ENCODE measurements at places on chromosomes 13 and 19.

DNA sequence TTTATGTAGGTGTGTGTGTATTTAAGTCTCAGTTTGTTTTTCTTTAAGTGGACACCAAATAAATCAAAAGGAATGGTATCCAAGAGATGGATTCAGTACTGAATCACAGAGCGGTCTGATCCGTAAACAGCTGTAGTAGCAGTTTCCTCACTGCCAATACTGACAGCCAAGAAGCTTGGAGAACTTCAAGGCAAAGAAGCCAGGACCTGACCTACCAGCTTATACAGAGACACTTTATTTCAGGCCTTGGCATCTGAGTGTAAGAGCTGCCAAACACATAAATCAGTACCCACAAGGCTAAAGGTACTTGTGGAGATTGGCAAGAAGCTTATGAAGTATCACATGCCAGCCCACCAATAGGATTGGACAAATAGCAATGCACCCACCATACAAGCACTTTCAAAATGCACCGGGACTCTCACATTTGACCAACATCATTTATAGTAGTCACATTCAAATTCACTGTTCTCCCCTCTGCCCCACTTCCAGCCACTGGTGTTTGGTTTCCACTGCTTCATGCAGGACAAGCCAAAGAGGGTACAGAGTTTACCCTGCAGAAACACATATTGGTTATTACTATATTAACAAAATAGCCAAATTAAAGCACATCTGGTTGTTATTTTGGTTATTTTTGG lies 357.9 kb downstream of the KLF12 start:
- no peak for DNase-seq

DNA sequence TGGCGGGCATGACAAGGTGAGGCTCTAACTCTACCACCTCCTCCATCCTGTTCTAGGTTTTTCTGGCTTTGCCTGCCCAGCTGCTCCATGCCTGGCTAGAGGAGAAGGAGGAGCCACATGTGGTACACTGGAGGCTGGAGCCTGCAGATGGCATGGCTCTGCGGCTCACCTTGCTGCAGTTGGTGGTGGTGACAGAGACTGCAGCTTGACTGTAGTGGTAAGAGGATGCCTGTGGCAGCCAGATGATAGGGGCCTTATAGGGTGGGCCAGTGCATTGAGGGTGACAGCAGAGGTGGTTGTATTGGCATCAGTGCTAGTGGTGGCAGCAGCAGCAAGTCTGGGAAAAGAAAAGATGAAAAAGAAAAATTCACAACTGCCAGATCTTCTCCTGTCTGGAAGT lies 146.2 kb downstream of the TNFRSF19 start:
- DNase-seq = no peak

DNA sequence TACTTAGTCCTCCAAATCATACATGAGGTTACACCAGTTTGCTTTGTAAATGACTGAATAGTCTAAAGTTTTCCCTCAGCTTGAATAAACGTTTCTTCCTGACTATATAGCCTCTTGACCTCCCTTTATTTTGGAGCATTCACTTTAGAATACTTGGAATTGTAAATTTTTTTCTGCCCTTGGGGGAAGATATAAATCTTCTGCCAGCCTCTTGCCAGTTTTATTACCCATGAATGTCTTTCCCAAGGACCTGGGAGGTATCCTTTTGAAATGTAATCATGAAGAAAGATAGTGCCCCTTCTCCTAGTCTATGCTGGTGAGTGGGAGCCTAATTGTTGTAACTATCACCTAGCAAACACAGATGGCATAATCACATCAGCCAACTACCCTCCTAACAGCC lies 2033.9 kb upstream of the PCDH20 start:
- no peak for DNase-seq

- DNase-seq = no peak
These were observed 18.1 kb downstream of the PHLDB3 start for GRCh38 chr19:43486412-43486811.

DNA sequence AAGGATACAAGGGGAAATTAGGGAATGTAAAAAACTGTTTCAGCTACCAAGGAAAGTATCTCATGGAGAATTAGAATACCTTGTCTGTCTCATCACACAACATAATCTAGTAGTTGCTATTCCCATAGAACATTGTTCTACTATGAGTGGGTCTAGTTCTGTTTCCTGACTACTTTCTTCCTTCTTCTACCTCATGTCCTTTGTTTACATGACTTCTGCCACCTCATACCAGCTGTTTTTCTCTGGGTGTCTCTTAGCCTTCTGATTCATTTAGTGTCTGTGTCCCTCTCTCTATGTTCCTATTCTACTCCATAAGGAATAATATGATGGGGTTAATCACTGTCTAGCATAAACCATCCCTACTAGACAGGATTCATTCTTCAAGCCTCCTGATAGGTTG lies 887.3 kb downstream of the DIAPH3 start:
- DNase-seq = no peak

GRCh38 chr13:50187352-50188029 lies 172.2 kb downstream of the KCNRG start:
- no peak for DNase-seq

- DNase-seq = peak; percentile 84
These were observed 4.4 kb upstream of the PROZ start for GRCh38 chr13:113153810-113154748.

GRCh38 chr13:44439452-44440024 lies 65.9 kb downstream of the SERP2 start:
- DNase-seq = no peak

GRCh38 chr13:32883474-32883873 lies 132.7 kb upstream of the KL start:
- no peak for DNase-seq

GRCh38 chr19:41264581-41265394 lies 616 bp downstream of the HNRNPUL1 start:
- DNase-seq = peak; percentile 60

DNA sequence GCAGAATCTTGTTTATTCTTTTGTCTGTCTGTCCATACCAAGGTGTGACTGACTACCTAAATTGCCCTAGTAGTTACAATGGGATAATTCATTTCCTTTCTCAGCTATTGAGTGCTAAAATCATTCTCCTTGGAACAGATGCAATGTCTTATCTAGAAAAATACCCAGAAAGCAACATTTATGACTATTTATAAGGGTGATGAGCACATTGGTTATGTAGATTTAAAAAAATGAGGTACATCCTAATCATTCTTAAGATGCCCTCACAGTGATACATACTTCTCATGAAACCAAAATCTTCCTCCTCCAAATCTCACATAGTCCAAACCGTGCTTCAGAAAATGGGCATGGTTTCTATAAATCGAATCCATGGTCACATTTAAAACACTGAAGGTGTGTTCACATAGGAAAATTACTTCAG lies 11.6 kb upstream of the UBE2L5 start:
- DNase-seq = no peak

- DNase-seq = peak; percentile 69
These were observed 2.2 kb upstream of the PLEKHG2 start for GRCh38 chr19:39410017-39410830.

DNA sequence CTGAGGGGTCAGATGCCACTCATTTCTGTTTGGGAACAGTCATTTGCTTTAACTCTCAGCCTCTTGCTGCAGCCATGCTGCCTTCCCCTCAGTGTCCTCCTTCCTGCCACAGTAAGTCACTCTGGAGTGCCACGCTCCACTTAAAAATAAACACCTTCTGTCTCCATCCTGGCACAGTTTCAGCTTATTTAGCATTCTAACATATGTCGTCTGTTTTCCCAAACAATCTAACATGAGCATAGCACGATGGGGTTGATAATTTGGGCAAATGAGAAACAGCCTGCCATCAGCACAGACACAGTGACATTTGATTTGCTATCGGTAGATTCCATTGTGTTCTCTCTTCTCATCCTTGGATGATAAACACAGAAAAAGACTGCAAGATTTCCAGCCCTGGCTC lies 768.6 kb downstream of the UQCRFS1 start:
- no peak for DNase-seq

DNA sequence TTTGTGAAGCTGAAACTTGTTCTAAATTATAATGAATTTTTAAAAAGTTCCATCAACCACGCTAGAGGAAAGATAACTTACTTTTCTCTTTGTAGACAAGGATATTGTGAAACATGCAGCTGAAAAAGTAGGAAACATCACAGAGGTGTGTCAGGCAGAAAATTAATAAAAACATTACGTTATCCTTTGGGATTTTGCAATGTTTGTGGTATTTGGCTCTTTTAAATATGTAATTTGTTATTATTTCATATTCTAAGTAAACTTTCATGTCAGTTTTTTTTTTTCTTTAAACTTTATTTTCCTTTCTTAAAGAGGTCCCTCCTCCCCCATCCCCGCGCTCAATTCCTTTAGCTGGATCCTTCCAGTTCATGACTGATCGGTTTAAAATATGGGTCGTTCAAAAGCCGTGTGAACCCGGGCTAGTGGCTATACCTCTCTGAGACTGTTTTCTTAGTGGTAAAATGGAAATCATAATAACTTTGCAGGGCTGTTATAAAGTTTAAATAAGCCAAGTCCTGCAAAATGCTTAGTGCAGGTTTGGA lies 740 bp upstream of the CCDC61 start:
- no peak for DNase-seq

DNA sequence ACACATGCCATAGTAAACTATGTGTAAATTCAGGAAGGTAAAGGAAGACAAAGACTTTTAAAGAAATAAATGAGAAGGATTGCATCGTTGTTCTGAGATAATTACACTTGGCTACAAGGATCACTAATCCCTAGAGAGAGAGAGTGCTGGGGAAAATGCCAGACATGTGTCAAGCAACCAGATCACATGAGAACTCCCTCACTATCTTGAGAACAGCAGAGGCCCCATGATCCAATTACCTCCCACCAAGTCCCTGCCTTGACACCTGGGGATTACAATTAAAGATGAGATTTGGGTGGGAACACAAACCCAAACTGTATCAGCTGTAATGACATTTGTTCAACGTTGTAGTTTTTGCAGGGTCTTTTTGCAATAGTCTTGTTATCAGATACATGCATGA lies 1600.9 kb upstream of the MIR17HG start:
- DNase-seq = no peak

DNA sequence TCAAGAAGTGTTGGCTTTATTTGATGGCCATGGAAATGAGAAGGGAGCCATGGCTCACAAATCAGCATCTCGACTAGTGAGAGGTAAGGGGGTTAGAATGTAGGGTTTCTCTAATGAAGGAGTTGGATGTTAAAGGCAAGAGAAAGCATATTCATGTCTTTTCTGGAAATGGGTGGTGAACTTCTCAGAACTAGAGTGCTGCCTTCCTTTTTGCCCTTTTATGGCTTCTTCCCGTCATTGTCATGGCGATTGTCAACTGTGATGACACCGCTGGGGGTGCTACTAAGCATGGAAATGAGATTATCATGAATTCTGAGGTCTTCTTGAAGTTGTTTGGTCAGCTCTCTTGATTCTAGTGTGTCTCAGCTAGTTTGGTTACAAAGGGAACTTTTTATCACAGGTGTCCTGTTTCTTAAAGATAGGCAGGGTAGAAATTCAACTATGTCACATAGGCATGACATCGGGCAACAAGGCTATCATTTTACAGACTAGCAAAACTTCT lies 180.4 kb downstream of the LIG4 start:
- DNase-seq = no peak

Data from germinal center (tissue), 1 donor.